Stimulated activated CD4-positive, alpha-beta T cell treated with anti-CD3 and anti-CD28 coated beads, Interleukin-15, amount 100 ng/mL, for 1 hour (primary cell): ENCODE measurements at places on chromosomes 4 and X.

DNA sequence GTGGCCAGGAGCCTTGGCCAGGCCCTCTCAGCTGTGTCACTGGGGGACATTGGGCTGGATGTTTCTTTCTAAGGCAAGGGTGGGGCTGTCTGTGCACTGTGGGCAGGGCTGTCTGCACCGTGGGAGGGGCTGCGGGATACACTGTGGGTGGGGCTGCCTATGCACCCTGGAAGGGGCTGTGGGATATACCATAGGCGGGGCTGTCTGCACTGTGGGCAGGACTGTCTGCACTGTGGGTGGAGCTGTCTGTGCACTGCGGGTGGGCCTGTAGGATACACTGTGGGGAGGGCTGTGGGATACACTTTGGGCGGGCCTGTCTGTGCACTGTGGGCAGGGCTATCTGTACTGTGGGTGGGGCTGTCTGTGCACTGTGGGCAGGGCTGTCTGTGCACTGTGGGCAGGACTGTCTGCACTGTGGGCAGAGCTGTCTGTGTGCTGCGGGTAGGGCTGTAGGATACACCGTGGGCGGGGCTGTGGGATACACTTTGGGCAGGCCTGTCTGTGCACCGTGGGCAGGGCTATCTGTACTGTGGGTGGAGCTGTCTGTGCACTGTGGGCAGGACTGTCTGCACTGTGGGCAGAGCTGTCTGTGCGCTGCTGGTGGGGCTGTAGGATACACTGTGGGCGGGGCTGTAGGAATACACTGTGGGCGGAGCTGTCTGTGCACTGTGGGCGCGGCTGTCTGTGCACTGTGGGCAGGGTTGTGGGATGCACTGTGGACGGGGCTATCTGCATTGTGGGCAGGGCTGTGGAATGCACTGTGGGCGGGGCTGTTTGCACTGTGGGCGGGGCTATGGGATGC lies 31.1 kb downstream of the ACOX3 start:
- DNase-seq: no peak

GRCh38 chr4:137509855-137510282 lies 22.4 kb downstream of the PCDH18 start:
- DNase-seq: no peak

GRCh38 chr4:147594107-147594506 lies 23.1 kb upstream of the TMEM184C start:
- DNase-seq: no peak

DNA sequence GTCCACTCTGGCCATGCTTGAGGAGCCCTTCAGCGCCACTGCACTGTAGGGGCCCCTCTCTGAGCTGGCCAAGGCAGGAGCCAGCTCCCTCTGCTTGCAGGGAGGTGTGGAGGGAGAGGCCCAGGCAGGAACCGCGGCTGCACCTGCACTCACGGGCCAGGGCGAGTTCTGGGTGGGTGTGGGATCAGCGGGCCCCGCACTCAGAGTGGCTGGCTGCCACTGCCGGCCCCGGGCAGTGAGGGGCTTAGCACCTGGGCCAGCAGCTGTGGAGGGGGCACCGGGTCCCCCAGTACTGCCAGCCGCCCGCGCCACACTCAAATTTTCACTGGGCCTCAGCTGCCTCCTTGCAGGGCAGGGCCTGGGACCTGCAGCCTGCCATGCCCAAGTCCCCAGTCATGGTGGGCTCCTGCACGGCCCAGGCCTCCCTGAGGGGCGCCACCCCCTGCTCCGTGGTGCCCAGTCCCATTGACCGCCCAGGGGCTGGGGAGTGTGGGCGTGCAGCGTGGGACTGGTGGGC lies 347.2 kb upstream of the SPOCK3 start:
- DNase-seq: no peak

DNA sequence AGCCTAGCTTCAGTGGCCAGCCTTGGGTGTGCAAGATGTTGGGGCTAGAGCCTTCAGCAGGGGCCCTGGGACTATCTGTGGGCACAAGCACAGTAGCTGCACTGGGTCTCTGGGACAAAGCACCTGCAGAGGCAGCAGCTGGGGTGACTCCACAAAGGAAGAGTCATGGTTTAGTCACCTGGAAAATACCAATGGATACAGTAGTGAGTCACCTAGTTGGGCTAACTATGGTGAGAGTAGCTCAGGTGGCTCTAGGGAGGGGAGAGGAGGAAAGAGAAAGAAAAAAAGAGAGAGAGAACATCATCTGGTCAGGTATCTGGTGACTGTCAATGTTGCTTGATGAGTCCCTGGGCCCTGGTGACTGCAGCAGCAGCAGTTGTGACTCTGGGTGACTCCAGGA lies 72.9 kb upstream of the SPIN4 start:
- no peak for DNase-seq
